ENCODE measurements at places on chromosomes 6 and 20. TPM values are rescaled to one million over a fixed set of nuclear protein-coding genes. Genes with fewer than 3 reads are reported as not detected.

SOX4 gene
- total RNA-seq: 9.3 TPM

C6orf15 gene
- total RNA-seq: not detected

CDH4 gene
- 0.78 TPM for total RNA-seq

GJA1 gene
- 37.7 TPM for total RNA-seq

FHL5 gene
- 41.6 TPM for total RNA-seq

TENT5A gene
- total RNA-seq: 12.3 TPM

RHAG gene
- total RNA-seq: 2.7 TPM

UNC5CL gene
- total RNA-seq: 7.6 TPM

RAB23 gene
- total RNA-seq: 19.2 TPM

CTCFL gene
- total RNA-seq: not detected

QRSL1 gene
- 14.0 TPM for total RNA-seq

DNA sequence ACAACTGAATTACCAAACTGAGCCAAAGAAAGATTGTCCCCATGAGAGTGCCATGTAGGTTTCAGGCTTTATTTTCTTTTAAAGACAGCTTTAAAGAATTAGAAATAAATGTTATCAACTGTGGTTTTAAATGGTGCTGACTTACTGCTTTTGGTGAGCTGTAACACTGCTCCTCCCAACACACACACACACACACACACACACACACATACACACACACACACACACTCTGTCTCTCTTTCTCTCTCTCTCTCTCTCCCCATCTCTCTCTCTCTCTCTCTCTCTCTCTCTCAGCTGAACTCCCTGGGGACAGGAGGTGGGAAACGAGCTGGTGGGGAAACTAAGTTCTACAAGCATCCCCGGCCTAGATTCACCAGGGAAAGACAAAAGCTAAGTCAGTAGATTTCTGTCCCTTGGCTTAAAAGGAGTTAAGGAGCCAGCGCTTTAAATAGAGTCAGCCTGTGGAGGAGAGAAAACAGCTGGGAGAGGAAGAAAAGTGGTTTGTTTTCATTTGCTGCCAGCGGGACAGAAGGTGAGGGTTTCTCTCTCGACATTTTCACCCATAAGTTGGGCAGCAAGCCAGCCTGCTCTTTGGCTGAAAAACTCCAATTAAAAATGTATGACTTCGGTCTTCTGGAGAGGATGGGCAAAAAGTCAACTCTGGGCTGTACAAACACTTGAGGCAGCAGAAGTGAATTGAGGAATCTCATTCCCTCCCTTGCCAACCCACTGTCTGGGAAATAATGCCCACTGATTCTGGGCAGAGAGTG is 27.4 kb downstream of the CBLN4 start:
- DNase-seq: peak; percentile 14

- no peak for DNase-seq
These were observed 543.8 kb upstream of the JAG1 start for GRCh38 chr20:11217326-11218172.

- DNase-seq: no peak
These were observed 20.6 kb downstream of the SLC2A12 start for GRCh38 chr6:134031696-134032255.

GRCh38 chr6:123655521-123656306 is 19.0 kb upstream of the TRDN start:
- DNase-seq: no peak

GRCh38 chr20:17849901-17850683 is 118.5 kb downstream of the SNX5 start:
- peak; percentile 68 for DNase-seq

DNA sequence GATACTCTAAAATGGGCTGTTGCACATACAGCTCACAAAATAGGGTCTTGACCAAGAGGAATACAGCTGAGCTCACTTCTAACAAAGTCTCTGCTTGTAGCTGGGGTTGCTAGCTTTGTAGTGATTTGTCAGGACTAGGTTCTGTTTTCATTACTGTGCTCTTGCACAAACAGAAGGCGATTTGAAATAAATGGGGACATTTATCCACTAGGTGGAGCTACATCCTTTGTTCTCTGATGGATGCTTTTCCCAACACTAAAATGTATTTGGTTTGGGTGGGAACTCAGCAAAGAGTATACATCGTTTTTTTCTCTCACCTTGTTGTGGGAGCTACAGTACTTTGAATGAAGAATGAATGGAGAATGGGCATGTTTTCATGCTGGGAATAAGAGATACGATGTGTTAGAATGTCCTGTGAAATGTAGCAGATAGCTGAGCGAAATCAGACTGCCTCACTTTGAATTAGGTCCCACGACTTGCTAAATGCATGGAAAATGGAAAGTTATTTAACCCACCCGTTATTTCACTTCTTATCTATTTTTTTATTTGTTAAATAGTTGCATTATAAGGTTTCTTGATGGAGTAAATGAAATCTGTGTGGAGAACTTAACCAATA is 494.7 kb upstream of the MAP3K7 start:
- peak; percentile 49 for DNase-seq

- no peak for DNase-seq
These were observed 85.1 kb downstream of the PDE7B start for GRCh38 chr6:135936606-135937005.

DNA sequence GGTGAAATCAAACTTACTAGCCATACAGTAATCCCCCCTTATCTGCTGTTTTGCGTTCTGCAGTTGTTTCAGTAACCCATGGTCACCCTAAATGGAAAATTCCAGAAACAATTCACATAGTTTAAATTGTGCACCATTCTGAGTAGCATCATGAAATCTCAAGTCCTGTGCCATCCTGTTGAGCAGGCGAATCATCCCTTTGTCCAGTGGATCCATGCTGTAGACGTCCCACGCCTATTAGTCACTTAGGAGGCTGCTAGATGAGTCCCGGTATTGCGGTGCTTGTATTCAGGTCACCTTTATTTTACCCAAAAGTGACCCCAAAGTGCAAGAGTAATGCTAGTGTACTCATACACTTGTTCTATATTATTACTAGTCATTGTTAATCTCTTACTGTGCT is 46.4 kb downstream of the HECA start:
- DNase-seq: no peak

- DNase-seq: no peak
These were observed 4.1 kb downstream of the MTRES1 start for GRCh38 chr6:107032051-107032450.

GRCh38 chr6:157927011-157927410 is 54.7 kb upstream of the SYNJ2 start:
- no peak for DNase-seq

DNA sequence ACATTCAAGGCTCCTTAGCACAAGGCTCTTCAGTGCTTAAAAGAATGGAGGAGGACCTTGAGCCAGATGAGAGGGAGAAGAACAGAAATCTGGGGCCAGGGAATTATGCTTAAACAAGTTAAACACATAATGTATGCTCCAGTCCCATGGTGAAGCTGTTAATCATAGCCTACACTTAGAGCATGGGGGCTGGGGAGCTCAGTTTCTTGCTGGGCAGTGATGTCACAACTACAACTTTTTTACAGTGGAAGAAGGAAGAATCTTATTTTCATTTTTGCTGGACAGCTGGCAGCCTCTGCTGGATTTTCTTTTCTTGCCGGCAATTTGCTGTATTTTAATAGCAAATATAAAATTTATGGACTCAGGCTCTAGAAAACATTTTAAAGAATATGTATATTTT is 432.5 kb downstream of the CD109 start:
- no peak for DNase-seq

DNA sequence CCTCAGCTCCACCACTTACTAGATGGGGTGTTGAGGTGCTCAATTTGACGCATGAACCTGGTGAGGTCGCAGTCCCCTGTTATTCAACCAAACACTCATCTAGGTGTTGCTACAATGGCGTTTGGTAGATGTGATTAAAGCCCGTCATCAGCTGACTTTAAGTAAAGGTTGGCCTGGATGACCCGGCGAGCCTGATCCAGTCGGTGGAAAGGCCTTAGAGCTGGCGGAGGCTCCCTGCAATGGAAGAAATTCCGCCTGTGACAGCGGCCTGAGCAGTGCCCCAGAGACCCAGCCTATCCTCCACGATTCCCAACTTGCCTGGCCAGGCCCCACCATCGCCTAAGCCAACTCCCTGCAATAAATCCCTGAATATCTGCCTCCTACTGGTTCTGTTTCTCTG is 171.4 kb downstream of the BMP7 start:
- no peak for DNase-seq

GRCh38 chr6:110597761-110598160 is 121.3 kb upstream of the SLC22A16 start:
- no peak for DNase-seq

- peak; percentile 26 for DNase-seq
These were observed 4.1 kb downstream of the TTBK1 start for GRCh38 chr6:43247114-43247999.

- no peak for DNase-seq
These were observed 60.1 kb downstream of the MTHFD1L start for GRCh38 chr6:150925590-150925928.

GRCh38 chr6:98589536-98589935 is 244.8 kb upstream of the POU3F2 start:
- DNase-seq: no peak

DNA sequence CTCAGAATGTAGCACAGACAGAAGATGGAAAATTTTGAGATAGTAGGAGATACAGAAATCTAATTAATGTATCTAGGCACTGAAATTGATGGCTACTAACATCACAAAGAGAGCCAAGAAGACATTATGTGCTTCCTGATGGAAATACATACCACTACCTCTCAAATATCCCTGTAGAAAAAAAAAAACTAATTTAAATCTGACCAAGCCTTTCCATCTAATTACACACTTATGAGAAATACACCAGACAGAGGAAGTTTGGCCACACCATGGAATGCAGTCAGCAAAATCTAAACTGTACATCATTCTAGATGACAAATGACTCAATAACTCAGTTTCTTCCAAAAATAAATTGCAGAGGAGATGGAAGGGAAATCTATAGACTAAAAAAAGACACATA is 18.9 kb downstream of the VPS52 start:
- no peak for DNase-seq

DNA sequence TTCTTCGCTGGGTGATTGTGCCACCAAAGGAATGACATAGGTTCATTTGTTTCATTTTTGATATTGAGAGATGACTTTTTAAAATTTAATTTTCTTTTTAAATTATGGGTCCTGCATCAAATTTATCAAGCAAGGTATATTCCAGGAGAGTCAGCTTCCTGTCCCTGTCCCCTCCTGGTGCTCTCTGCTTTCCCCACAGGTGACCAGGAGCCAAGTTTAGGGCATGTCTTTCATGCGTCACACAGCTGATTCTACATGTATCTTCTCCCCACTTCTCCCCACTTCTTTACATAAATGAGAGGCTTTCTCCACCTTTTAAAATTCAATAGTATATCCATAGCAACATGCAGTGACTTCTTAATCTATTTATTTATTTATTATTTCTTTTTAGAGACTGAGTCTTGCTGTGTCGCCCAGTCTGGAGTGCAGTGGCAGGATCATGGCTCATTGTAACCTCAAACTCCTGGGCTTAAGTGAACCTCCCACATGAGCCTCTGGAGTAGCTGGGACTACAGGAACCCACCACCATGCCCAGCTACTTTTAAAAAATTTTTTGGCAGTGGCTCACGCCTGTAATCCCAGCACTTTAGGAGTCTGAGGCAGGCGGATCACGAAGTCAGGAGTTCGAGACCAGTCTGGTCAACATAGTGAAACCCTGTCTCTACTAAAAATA is 30.0 kb downstream of the OSBPL2 start:
- no peak for DNase-seq

GRCh38 chr20:10547276-10548114 is 112.4 kb downstream of the SLX4IP start:
- no peak for DNase-seq

GRCh38 chr6:75446241-75446880 is 47.2 kb downstream of the FILIP1 start:
- DNase-seq: no peak

DNA sequence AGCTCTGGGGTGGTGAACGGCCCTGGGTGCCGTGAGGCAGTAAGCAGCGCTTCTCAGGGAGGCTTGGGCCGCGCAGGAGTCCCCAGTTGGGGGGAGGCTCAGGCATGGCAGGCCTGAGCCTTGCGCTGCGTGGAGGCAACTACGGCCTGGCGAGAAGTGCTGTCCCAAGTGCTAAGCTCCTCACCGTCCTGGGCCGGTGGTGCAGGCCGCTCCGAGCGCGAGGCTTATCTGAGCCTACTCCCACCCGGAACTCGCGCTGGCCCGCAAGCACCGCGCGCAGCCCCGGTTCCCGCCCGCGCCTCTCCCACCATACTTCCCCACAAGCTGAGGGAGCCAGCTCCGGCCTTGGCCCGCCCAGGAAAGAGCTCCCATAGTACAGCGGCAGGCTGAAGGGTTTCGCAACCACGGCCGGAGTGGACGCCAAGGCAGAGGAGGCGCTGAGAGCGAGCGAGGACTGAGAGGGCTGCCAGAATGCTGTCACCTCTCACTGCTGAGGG is 1.8 kb upstream of the WRNIP1 start:
- no peak for DNase-seq

DNA sequence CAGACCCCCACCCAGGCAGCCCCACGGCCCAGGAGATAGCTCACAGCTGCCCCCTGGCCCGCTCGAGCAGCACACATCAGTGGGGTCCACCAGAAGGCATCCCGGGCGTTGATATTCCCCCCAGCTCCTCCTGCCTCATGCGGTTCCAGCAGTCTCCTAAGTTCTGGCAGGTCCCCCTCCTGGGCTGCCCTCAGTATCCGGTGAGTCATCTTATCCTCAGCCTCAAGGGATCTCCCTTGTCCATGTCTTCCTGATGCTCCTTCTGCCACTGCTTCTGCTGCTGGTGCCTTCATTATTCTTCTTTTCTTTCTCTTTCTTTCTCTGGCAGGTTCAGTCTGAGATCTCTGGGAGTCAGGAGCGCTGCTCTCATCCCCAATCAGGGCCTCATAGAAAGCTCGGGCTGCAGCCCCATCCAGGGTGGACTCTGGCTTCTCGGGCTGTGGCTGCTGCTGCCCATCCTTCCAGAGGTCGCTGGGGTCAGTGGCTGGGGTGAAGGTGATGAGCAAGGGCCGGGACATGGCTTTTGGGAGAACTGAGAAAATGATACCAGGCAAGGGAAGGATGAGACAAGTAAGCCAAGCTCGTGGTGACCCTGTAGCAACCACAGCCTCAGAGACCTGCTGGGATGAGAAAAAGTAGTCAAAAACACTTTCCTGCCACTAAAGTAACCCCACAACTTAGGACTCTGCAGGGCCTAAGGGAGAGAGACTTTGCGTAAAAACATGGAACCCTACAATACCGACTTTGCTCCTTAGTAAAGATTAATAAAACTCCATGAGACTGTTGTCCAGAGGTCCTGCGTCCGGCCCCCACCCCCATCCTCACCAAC is 622 bp downstream of the GPANK1 start:
- no peak for DNase-seq

Measured in tibial nerve (tissue), 4 donors.